Stimulated activated CD4-positive, alpha-beta T cell treated with anti-CD3 and anti-CD28 coated beads, Interleukin-1b, Interleukin-23, amount 100 ng/mL, for 4 hours (primary cell): ENCODE measurements at places on chromosomes 7 and 10.

DNA sequence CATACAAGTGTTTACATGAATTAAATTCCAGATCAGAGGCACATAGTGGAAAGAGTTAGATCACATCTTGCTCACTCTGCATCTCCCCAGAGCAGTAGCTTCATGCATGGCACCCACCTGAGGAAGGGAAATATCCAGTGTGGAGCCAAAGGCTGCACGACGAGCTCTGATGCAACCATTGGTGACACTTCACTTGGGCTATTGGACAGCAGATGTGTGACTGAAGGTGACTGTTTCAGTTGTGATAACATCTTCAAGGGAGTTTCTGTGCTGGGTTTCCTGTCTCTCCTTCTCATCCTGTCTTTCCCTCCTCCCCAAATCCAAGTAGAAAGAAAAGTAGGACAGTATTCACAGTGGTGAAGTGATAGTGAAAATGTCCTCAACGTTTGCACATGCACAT, 115.0 kb downstream of the TAF3 start:
- no peak for DNase-seq

- DNase-seq = no peak
Measured at GRCh38 chr10:122232769-122233168, 38.3 kb upstream of the BTBD16 start.

DNA sequence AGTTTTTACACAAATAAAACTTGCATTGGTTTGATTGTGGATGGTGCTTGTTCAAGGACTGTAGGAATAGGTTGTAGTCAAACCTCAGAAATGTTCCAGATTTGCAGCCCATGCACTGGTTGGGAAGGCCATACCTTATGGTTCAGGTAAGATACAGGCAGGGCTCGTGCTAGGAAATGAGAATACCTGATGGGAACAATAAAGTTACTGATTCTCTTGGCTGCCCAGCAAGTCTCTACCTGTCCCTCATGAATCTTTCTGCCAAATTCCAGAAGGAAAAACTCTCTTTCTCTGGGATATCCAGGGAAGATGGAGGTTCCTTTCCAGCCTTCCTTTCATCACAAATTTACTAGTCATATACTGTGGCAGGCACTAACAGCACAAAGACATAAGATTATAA, 53.8 kb downstream of the TFAM start:
- no peak for DNase-seq

DNA sequence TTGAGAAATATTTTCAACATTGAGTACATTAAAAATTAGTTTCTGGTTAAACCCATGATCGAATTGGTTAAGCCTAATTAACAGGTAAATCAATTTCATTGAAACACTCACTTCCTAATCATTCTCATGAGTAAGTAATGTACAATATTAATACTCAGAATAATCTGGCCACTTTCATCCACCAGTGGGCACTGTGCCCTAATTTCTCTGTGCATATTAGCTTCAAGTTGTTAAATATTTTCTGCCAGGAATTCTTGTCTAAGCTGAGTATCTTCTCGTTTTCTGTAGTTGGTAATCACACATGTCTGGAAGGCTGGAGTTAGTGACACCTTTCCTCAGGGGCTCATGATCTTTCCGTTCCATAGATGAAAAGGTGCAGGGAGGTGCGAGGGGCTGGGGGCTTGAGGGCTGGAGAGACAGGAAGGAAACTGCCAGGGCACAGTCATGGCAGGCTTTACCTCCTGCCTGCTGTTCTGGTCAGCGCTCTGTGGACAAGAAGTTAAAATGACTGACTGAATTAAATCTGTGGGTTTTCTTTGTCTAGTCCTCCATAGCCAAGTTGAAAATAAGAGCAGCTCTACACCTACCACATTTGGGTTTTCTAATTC, 71.9 kb downstream of the WIPF3 start:
- DNase-seq = no peak

GRCh38 chr7:57348646-57349269, 101.2 kb upstream of the ZNF716 start:
- DNase-seq = no peak

DNA sequence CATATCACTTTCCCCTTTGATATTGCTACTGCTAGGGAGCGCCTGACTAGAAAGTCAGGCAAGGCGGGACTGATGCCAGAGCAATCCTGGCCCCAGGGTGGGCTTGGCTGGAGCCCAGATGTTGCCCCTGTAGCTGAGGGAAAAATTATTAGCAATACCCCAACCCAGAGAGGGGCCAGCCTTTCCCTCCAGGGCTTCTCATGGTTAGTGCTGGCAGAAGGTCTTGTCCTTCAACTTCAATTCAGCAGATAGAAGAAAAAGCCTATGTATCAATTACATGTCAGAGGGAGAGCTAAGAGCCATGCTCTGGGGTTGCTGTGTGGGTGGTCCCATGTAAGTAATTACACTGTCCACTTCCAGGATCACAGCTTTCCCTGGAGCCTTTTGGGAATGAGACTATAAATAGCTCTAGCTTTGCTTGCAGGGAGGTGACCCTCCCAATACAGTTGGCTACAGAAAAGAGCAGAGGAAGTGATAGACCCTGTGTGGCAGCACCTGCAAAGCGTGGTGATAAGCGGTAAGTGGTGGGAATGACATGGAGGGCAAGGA, 579.1 kb downstream of the CCSER2 start:
- DNase-seq = no peak
